Thoracic aorta endothelial cell (primary cell): ENCODE measurements at places on chromosomes 7 and 10. TPM values are rescaled to one million over a fixed set of nuclear protein-coding genes. Genes with fewer than 3 reads are reported as not detected.

The C10orf53 gene
- not detected in 2 replicates for total RNA-seq

The ANKRD7 gene
- total RNA-seq = 0.27 and 0.65 TPM in 2 replicates

The LHFPL3 gene
- total RNA-seq = not detected in 2 replicates

The TMEM225B gene
- 0.43 TPM in 1 of 2 replicates, not detected in the other for total RNA-seq

The HOXA1 gene
- 0.65 and 0.93 TPM in 2 replicates for total RNA-seq

The NXPH1 gene
- not detected in 2 replicates for total RNA-seq

The CCDC146 gene
- total RNA-seq = 1.1 and 2.2 TPM in 2 replicates

The KIAA1549 gene
- 3.5 and 4.8 TPM in 2 replicates for total RNA-seq

The SPDYE3 gene
- not detected in 2 replicates for total RNA-seq

The VSTM4 gene
- 0.27 and 1.1 TPM in 2 replicates for total RNA-seq

The TBXAS1 gene
- total RNA-seq = 12.0 and 15.6 TPM in 2 replicates

The PAX4 gene
- total RNA-seq = not detected in 2 replicates

The SLC26A3 gene
- total RNA-seq = not detected in 2 replicates

The NKX1-2 gene
- total RNA-seq = not detected in 2 replicates

The CPN1 gene
- not detected in 2 replicates for total RNA-seq

The KEL gene
- total RNA-seq = 0.07 and 0.13 TPM in 2 replicates

The PTPRN2 gene
- total RNA-seq = 0.66 and 1.3 TPM in 2 replicates

The CUZD1 gene
- 2.1 TPM in 2 replicates for total RNA-seq

The C10orf105 gene
- 0.07 TPM in 1 of 2 replicates, not detected in the other for total RNA-seq
